ENCODE measurements at places on chromosomes 13 and 19.

GRCh38 chr13:74409551-74409950 lies 275.3 kb upstream of the KLF12 start:
- DNase-seq: no peak

- no peak for DNase-seq
Measured at GRCh38 chr19:53112286-53112685, 9.1 kb upstream of the ZNF160 start.

- peak; percentile 76 for DNase-seq
Measured at GRCh38 chr19:11373166-11373884, 1.1 kb upstream of the SWSAP1 start.

GRCh38 chr19:11061952-11062351 lies 27.3 kb upstream of the LDLR start:
- DNase-seq: no peak

GRCh38 chr13:78868991-78869390 lies 210.0 kb upstream of the OBI1 start:
- DNase-seq: no peak

DNA sequence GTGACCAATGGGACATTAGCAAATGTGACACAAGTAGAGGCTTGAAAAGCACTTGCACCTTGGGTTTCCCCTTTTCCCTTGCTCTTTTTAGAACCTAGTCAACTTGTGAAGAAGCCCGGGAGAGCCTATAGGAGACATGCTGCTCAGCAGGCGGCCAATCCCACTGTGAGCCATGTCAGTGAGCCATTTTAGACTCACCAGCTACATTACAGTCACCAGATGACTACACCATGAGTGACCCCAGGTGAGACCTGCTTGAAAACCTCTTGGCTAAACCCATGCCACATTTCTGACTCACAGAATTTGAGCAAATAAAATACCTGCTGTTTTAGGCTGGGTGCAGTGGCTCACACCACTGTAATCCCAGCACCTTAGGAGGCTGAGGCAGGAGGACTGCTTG lies 317.5 kb downstream of the KLF12 start:
- no peak for DNase-seq

GRCh38 chr13:87999240-87999700 lies 328.1 kb downstream of the SLITRK5 start:
- DNase-seq: no peak
